ENCODE measurements at places on chromosomes 13 and 19. TPM values are rescaled to one million over a fixed set of nuclear protein-coding genes. Genes with fewer than 3 reads are reported as not detected.

DNA sequence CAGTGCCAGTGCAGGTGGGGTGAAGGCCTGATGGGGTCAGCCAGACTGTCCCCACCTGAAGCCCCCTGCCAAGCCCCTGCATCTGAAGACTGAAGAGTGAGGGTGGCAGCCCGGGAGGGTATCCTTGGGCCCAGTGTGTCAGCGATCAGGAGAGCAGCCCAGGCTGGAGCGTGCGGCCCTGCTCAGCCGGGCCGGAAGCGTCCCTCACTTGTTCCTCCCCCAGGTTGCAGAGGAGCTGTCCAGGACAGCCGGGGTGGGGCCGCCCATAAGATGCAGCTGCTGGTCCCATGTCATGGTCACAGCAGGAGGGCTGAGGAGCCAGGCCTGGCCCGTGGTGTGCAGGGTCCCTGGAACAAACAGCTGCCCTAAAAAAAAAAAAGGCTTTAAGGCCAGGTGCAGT is 55.4 kb downstream of the KDM4B start:
- no peak for DNase-seq

- no peak for DNase-seq
Observed at GRCh38 chr19:45346449-45346848, 5.9 kb downstream of the KLC3 start.

DNA sequence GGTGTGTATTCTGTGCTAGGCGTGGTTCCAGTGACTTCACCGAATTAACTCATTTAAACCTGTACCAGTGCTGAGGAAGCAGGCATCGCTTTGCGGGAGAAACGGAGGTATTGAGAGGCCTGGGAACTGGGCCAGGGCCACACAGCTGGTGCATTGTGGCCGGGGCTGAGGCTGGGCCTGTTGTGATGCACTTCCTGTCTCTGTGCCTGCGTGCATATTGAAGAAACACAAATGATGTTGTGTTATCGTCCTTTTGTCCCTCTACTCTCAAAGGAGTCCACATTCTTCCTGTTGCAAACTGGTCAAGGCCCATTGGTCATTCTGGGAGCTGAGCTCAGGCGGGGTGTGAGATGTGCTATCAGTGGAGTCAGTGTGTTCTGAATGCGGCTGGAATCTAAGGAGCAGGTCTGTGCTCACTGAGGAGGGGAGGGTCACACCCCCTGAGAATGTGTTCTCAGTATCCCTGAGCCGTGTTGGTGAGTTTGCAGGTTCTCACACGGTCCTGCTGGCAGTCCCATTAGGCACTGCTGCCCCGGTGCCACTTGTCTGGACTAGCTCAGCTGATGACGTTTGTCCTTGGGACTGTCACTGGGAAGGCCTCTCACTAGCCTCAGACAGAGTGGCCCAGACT is 62.1 kb downstream of the ARHGEF7 start:
- peak; percentile 75 for DNase-seq

- no peak for DNase-seq
Observed at GRCh38 chr13:75469047-75469446, 12.9 kb downstream of the TBC1D4 start.

GRCh38 chr19:41299046-41299754 is 10.8 kb upstream of the CCDC97 start:
- peak; percentile 72 for DNase-seq

Gene IGFL1
- total RNA-seq: not detected

Gene ZNF441
- total RNA-seq: 13.2 TPM

GRCh38 chr13:91313103-91313502 is 34.4 kb upstream of the MIR17HG start:
- DNase-seq: no peak

DNA sequence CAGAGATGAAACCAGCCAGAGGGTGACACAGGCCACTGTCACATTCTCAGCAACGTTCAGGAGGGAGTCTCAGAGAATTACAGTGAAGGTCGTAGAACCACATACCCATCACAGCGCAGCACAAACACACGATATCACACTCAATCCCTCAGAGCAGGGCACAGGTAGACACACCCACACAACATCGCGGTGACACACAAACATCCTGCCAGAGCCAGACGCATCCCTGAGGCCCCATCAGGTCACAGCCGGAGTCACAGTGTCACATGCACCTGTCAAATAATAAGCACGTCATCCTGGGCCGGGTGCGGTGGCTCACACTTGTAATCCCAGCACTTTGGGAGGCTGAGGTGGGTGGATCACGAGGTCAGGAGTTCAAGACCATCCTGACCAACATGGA is 17.5 kb downstream of the ELAVL3 start:
- no peak for DNase-seq

Gene CBY2
- total RNA-seq: not detected

- peak; percentile 34 for DNase-seq
Observed at GRCh38 chr13:113616281-113616906, 31.8 kb downstream of the TFDP1 start.

GRCh38 chr13:107834717-107835116 is 380.6 kb downstream of the LIG4 start:
- no peak for DNase-seq

Gene FFAR1
- total RNA-seq: not detected

Gene VSIG10L
- total RNA-seq: 1.7 TPM

DNA sequence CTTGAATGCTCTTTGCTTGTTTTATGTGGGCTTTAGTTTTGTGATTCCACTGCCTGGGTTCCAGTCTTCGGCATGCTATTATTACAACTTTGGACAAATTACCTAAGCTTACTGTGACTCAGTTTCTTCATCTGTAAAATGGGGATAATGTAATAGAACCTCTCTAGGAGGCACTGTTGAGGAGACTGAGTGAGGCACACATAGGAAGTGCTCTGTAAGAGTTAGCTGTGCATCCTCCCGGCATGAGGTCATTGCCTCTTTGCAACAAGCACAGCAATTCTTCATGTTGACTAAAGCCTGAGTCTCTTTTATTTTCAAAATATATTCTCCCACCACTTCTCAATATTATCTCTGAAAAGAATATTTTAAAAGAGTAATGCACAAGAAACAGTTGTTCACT is 227.4 kb downstream of the DLEU7 start:
- no peak for DNase-seq

Gene ZNF224
- 27.3 TPM for total RNA-seq

DNA sequence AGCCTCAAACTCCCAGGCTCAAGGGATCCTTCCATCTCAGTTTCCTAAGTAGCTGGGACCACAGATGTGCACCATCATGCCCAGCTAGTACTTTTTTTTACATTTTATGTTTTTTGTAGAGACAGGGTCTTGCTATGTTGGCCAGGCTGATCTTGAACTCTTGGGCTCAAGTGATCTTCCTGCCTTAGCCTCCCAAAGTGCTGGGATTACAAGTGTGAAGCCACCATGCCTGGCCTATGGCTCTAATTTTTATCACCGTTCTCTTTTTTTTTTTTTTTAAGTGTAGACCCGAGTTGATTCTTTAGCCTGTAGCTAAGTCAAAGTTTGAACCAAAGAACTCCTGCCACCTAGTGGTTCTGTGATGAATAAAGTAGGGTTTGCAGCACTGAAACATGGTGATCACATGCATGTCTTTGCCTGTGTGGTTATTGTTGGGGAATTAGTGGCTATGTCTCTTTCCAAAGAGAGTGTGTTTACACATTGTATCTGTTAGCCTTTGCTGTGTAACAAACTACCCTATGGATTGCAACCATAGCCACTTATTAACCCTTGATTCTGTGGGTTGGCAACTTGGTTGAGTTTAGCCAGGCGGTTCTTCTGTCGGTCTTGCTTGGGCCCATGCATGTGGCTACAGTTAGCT is 11.6 kb downstream of the NFILZ start:
- no peak for DNase-seq

GRCh38 chr19:12840091-12841079 is 2.1 kb downstream of the MAST1 start:
- DNase-seq: no peak

Gene DEDD2
- total RNA-seq: 16.4 TPM

GRCh38 chr19:58334691-58335249 is 8.0 kb downstream of the ZSCAN22 start:
- no peak for DNase-seq

- DNase-seq: no peak
Observed at GRCh38 chr19:7360393-7360984, 11.8 kb downstream of the ARHGEF18 start.

GRCh38 chr19:28960586-28960985 is 252.4 kb downstream of the UQCRFS1 start:
- DNase-seq: no peak

GRCh38 chr13:41678249-41678648 is 220.9 kb downstream of the RGCC start:
- no peak for DNase-seq

Gene PRR22
- 1.4 TPM for total RNA-seq

GRCh38 chr13:58239774-58240268 is 608.3 kb downstream of the PCDH17 start:
- DNase-seq: no peak

GRCh38 chr13:66994517-66995202 is 235.5 kb downstream of the PCDH9 start:
- no peak for DNase-seq

DNA sequence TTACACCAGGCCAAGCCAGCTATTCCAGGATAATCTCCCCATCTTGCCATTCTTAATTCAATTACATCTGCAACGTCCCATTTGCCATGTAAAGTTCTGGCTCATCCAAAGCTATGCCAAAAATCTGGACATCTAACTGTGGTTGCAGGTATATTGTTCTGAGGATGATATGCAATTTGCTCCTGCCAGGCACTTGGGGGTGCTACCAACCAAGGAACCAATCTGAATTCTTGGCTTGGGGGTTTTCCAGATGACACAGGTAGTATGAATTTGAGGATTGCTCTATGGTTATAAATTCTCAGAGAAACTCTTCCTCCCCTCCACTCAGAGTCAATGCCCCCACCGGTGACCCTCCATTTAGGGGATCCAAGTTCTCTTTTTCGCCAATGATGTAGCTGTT is 33.0 kb downstream of the CRYL1 start:
- DNase-seq: no peak

DNA sequence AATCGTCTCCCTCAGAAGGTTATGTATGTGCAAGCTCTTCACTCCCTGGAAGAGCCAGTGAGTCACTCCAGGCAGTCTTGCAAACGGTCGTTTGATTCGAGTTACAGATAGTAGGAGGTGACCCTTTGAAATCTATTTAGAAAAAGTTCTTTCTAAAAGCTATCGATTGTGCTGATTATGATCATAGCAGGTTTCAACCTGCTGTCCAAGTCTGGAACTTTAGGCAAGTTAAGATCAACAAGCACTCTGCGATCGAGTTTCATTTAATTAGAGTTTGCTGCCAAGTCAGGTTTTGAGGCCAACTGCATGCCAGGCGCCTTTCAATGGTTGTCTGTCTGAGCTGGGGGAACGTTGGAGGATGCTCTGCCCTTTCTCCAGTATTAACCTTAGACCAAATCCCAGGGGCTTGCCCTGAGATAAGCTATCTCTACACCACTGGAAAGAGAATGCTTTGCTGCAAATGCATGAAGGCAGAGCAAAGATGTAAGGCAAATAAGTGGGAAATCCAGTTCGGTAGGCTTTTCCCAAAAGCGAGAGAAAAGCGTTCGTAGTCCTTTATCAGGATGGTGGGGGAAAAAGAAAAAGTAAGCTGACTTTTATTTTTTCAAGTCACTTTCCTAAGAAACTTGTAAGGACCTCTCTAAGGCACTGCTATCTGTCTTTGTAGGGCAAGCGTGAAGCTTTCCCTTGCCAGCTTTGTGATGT is 287.5 kb downstream of the ATP8A2 start:
- DNase-seq: no peak

GRCh38 chr19:2653710-2654707 is 48.5 kb downstream of the GNG7 start:
- no peak for DNase-seq

DNA sequence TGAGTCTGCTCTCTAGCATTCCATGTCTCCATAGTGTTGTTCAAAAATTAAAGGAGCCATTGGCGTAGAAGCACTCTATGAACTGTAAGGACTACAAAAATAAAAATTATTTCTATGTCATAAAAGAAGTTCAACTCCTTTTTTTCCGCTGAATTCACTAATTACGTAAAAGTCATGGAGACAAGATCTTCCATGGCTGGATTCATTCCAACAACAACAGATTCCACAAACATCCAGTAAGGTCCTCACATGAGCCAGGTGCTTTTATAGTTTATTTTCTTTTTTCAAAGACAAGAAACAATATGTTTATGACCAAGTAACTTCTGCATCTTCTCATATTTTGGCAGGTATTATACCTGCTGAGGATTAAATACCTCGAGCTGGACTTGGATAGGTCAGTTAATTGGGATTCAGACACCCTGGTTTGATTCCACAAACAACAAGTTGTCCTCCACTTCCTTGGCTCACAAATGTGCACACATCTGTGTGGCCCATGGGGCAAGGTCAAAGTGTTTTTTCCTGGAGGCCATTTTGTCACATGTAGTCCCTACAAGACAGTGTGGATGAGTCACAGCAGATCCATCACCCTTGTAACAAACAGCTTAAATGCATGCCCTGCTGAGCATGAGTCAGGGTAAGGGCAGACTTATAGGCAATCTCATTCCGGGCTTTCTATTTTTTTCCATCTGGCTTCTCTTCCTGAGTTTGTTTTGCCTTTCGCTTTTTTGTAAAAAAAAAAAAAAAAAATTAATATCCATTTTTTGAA is 475.6 kb downstream of the COG6 start:
- no peak for DNase-seq

DNA sequence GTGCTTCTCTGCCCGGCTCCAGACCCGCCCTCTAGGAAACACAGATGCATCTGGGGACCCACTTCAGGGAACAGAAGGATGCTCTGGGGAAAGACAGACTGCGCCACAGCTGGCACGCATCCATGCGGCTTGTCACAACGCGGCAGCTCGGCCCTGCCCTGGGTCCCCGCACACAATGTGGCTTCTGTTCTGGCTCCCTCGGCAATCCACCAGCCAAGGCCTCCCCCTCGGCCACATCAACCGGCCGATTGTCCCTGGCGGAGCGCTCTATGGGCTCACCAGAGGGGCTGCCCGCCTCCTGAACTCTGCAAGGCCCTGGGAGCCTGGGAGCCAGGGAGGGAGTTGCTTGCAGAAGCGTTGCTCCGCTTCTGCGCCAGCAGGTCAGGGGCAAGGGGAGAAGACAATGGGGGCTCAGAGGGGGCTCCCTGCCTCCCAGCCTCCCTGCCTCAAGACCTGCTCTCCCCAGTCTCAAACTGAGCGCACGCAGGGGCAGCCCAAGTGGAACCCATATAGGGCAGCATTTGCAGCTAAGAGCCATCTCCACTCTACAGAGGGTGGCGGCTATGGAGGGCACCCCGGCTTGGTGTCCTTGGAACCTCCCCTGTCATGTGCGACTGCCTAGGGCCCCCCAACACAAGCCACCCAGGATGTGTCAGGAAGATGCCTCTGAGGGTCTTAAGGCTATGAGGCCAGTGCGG is 37.9 kb downstream of the MLLT1 start:
- DNase-seq: peak; percentile 37

DNA sequence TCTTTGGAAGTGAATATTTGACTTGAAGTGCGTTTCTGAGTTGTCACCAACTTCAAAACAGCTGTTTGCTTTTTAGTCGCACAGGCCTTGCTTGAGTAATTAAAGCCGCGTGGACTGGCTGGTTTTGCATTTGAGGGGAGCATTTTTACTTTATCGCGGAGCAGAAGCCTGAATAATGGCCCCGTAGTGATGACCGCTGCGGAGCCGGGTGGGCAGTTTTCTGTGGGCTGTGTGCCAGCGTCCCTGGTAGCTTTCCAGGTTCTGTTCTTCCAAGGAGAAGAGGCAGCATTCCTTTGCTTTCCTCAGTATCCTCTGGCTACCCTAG is 1.1 kb downstream of the NAA16 start:
- DNase-seq: no peak

Gene ZNF229
- 5.4 TPM for total RNA-seq

Gene KLK5
- total RNA-seq: not detected

All from aorta (tissue), 5 donors.